ENCODE measurements at places on chromosomes 1 and 21. TPM values are rescaled to one million over a fixed set of nuclear protein-coding genes. Genes with fewer than 3 reads are reported as not detected.

OR2T33 gene
- total RNA-seq, result not detected

DNA sequence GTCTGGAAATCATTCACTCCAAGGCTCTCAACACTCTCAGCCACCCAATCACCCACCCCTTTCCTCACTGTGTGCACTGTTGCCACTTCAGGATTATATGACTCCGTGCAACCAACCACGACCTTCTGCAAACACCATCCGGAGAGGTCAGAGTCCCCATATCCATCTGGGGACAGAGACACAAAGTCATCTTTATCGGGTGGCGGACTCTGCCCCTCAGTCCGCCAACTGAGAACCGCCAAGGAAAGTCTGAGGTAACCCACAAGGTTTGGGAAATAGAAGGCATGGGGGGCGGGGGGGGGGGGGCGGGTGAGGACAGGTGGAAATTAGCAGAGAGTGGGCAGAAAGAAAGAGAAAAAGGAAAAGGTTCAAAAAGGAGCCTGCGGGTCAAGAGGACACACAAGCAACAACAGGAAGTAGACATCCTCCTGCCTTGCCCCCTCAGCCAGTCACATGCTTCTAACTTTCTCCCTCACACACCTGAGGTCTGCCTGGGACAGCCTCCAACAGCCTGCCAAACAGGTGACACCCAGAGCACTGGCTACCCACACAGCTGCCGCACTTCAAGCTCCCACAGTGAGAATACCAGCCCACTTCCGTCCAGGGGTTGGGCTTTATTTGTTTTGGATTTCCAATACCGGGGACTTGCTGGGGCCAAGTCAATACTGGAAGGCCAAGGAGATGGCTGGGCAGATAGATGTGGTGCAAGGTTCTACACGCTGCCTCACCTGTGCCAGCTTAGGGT lies 58.1 kb downstream of the SSBP3 start:
- no peak overlapping the region for H3K4me3 ChIP-seq
- peaks cover 5% of the 10 kb centered on the region for H3K36me3 ChIP-seq
- no peaks in the 10 kb centered on the region for H3K27me3 ChIP-seq
- DNase-seq, result no peak
- H3K27ac ChIP-seq, result no peak overlapping the region
- no peaks in the 10 kb centered on the region for H3K4me1 ChIP-seq

DNA sequence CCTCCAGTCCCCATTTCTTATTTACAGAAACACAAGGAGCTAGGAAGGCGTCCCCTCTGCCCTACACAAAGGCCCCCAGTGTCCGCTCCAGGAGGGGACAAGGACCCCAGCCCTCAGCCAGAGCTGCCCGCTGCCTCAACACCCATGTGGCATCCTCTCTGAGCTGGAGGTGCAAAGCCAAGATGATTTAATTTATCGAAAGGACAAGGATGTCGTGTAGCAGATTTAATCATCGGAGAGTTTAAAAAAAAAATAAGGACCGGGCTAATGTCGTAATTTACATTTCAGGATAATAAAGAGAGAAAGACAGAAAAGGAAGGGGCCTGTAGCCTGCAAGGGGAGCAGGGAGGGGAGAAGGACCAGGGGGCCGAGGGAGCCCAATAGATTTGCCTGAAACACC lies 68.3 kb upstream of the CASZ1 start:
- H3K36me3 ChIP-seq, result no peaks in the 10 kb centered on the region
- no peaks in the 10 kb centered on the region for H3K27me3 ChIP-seq
- DNase-seq, result no peak
- peaks cover 6% of the 10 kb centered on the region for H3K4me1 ChIP-seq

GRCh38 chr1:112975336-112975735 lies 19.3 kb upstream of the SLC16A1 start:
- H3K4me3 ChIP-seq, result no peak overlapping the region
- no peaks in the 10 kb centered on the region for H3K27me3 ChIP-seq
- peaks cover 35% of the 10 kb centered on the region for H3K36me3 ChIP-seq
- H3K27ac ChIP-seq, result no peak overlapping the region

DNA sequence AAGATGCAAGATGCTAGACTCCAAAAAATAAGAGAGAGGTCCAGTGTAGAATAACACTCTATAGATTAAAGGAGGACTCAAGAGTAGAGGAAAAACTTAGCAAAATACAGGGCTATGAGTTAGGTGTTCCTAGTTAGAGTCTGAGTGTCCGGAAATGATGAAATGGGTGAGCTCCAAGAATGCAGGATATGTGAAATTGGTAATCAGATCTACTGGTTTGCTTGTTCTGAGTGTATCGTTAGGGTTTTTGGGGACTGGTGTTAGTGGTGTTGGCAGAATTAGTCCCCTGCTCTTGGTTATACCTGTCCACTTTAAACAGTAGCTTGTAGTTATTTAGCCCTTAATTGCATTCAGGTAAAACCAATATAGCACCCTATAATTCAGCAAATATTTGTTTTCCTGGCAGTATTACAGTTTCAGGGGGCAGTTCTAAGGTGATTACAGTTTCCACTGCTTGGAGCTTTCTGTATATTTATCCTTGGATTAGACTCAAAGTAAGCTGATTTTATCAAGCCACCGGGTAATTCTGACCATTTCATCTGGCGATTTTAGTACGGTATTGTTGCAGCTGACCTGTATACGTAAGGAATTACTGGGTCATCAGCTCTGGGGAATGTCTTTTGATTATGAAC lies 332.7 kb downstream of the CHRM3 start:
- no peaks in the 10 kb centered on the region for H3K36me3 ChIP-seq
- no peaks in the 10 kb centered on the region for H3K4me1 ChIP-seq
- no peak for DNase-seq
- no peak overlapping the region for H3K4me3 ChIP-seq
- no peaks in the 10 kb centered on the region for H3K27me3 ChIP-seq
- H3K27ac ChIP-seq, result no peak overlapping the region

DNA sequence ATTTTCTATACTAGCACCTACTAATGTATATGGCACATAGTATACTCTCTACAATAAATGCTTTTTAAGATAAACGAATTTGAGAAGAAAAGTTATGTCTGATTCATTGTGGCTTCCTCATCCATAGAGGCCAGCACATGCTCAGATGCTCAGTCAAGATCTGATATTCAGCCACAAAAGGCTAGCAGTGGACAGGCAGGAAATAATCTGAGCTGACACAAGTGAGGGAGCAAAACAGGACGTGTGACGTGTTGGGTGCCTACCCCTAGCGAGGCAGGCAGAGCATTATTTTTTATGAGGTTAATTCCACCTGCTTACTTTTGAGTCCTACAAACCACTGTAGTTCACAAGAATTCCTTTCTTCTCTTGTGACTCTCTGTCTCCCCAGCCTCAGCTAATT lies 550.9 kb downstream of the SMYD3 start:
- peaks cover 6% of the 10 kb centered on the region for H3K4me1 ChIP-seq
- no peak overlapping the region for H3K4me3 ChIP-seq
- no peaks in the 10 kb centered on the region for H3K36me3 ChIP-seq
- H3K27ac ChIP-seq, result no peak overlapping the region
- no peak for DNase-seq

DNA sequence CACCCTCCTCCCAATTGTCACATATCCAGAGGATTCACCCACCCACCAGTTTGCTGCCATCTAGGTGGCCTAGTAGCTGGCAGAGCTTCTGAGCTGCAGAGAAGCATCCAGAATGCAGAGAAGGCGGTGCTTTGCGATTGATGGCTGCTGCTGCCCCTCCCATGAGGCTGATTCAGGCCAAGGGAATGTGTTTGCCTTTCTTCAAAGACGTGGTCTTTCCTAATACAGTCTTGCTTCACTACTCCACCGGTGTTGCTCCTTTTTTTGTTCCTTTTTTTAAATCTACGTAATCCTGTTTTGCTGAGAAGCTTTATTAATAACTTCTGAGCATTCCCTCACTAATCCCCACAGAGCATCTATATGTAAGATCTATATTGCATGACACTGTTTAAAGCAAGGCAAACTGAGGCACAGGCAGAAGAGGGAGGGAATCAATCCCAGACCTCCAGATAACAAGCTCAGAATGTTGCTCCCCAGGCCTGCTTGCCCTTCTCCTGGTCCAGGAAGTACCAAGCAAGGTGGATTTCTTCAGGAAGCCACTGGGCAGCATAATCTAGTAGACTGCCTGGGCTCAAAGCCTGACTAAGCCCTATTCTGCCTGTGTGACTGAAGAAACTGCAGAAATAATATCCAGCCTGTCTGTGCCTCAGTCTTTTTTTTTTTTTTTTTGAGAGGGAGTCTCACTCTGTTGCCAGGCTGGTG lies 275.5 kb upstream of the FMN2 start:
- peaks cover 36% of the 10 kb centered on the region for H3K4me1 ChIP-seq
- H3K36me3 ChIP-seq, result no peaks in the 10 kb centered on the region
- no peaks in the 10 kb centered on the region for H3K27me3 ChIP-seq

DNA sequence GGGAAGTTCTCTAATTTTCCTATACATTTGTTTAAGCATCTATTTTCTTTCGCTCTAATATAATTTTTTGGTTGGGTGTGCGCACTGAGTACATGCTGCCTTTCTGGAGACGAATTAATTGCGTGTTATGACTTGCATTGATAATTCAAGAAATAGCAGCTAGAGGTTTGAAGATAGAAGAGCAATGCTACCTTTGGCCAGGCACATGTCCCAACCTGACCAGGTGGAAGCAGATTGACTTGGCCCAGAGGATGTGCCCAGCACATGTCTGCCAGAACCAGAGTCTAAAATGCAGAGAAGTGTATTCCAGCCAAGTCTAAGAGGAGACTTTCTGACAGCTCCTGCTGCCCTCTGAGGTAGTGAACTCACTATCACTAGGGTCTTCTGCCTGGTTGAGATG lies 114.3 kb downstream of the SLC35F3 start:
- no peak overlapping the region for H3K27ac ChIP-seq
- no peak overlapping the region for H3K4me3 ChIP-seq
- DNase-seq, result no peak
- H3K36me3 ChIP-seq, result no peaks in the 10 kb centered on the region
- H3K27me3 ChIP-seq, result no peaks in the 10 kb centered on the region

DNA sequence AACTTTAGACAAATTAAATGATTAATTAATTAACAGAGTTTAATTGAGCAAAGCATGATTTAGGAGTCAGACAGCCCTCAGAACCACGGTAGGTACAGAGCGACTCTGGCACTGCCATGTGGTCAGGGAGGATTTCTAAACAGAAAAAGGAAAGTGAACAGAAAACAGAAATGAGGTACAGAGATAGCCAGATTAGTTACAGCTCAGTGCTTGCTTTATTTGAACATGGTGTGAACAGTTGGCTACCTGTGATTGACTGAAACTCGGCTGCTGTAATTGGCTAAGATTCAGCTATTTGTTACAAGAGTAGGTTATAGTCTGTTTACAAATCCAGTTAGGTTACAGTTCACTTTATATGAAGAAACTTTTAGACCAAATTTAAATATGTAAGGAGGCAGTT lies 163.0 kb upstream of the TNR start:
- DNase-seq, result no peak
- H3K27ac ChIP-seq, result no peak overlapping the region
- H3K27me3 ChIP-seq, result no peaks in the 10 kb centered on the region
- no peak overlapping the region for H3K4me3 ChIP-seq

- H3K4me3 ChIP-seq, result no peak overlapping the region
- peak; percentile 49 for DNase-seq
- H3K4me1 ChIP-seq, result no peaks in the 10 kb centered on the region
Measured at GRCh38 chr1:26218906-26219494, 15.0 kb upstream of the CEP85 start.

DNA sequence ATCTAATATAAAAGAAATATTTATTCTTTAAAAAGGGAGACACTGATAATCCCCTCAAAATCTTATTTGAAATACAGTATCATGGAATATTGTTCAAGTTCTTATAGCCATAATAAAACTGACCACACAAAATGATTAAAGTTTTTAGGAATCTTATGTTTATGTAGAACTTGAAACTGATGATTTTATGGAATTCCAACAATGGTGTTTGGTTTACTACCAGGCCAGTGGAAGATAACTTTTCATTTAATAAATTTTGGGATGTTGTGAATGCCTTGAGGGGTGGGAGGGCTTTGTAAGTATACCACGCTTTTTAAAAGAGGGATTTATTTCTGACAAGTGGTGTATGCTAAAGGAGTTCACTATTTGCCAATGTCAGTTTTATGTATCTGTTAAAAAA lies 87.7 kb downstream of the RAB3GAP2 start:
- no peak overlapping the region for H3K4me3 ChIP-seq
- no peaks in the 10 kb centered on the region for H3K4me1 ChIP-seq

DNA sequence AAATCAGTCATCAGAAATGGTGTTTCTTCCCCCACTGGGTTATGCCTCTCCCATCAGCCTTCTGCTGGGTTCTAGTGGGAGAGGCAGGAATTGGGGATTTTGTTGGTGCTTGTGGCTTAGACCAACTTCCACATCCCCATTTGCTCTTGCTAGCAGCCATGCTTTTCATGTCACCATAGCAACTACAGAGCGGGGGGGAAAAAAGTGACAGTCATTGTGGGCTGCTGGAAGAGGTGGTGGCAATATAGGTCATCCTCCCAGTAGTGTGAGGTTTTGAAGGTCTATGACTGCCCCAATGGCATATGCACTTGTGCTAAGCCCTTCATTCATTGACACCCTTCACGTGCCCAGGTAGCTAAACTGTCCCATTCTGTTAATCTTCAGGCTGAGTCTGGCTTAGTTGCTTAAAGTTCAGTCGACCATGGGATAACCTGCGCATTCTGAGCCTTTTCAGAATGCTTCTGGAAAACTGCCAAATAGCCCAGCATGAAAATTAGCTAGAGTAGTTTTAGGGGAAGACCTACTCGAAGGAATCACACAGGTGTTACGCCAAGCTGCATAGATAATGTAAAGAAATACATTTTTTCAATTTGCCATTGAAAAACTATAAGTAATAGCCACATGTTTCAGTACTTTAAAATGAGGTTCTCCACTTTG lies 53.7 kb upstream of the ZNF326 start:
- H3K27ac ChIP-seq, result no peak overlapping the region
- DNase-seq, result no peak
- peaks cover 17% of the 10 kb centered on the region for H3K4me1 ChIP-seq
- H3K4me3 ChIP-seq, result no peak overlapping the region

- H3K4me3 ChIP-seq, result no peak overlapping the region
- H3K4me1 ChIP-seq, result peaks cover 9% of the 10 kb centered on the region
- DNase-seq, result no peak
- H3K27me3 ChIP-seq, result peaks cover 27% of the 10 kb centered on the region
- H3K27ac ChIP-seq, result no peak overlapping the region
- H3K36me3 ChIP-seq, result no peaks in the 10 kb centered on the region
Measured at GRCh38 chr21:35900539-35900938, 159.8 kb downstream of the SETD4 start.

- H3K4me3 ChIP-seq, result no peak overlapping the region
- no peaks in the 10 kb centered on the region for H3K36me3 ChIP-seq
- DNase-seq, result no peak
- no peaks in the 10 kb centered on the region for H3K27me3 ChIP-seq
Measured at GRCh38 chr1:31745946-31746670, 18.0 kb downstream of the ADGRB2 start.

- H3K27me3 ChIP-seq, result no peaks in the 10 kb centered on the region
- peaks cover 13% of the 10 kb centered on the region for H3K4me1 ChIP-seq
- no peak overlapping the region for H3K27ac ChIP-seq
- no peak for DNase-seq
Measured at GRCh38 chr1:149977345-149977744, 33.2 kb downstream of the OTUD7B start.

GRCh38 chr1:9349331-9349851 lies 56.7 kb downstream of the SPSB1 start:
- no peak for DNase-seq
- H3K4me1 ChIP-seq, result peaks cover 23% of the 10 kb centered on the region
- H3K4me3 ChIP-seq, result no peak overlapping the region
- no peaks in the 10 kb centered on the region for H3K27me3 ChIP-seq
- H3K27ac ChIP-seq, result no peak overlapping the region

- H3K4me1 ChIP-seq, result peaks cover 11% of the 10 kb centered on the region
- H3K27ac ChIP-seq, result no peak overlapping the region
- peaks cover 9% of the 10 kb centered on the region for H3K27me3 ChIP-seq
- no peaks in the 10 kb centered on the region for H3K36me3 ChIP-seq
Measured at GRCh38 chr1:223129229-223129901, 13.7 kb downstream of the TLR5 start.

Measured in MCF 10A (cell line).